IPS DF 6.9 (cell line): ENCODE measurements at places on chromosomes 2 and 18.

GRCh38 chr2:42458396-42458795, 35.4 kb downstream of the KCNG3 start:
- no peak for DNase-seq

GRCh38 chr2:117856415-117857210, 42.1 kb downstream of the DDX18 start:
- DNase-seq, result no peak

DNA sequence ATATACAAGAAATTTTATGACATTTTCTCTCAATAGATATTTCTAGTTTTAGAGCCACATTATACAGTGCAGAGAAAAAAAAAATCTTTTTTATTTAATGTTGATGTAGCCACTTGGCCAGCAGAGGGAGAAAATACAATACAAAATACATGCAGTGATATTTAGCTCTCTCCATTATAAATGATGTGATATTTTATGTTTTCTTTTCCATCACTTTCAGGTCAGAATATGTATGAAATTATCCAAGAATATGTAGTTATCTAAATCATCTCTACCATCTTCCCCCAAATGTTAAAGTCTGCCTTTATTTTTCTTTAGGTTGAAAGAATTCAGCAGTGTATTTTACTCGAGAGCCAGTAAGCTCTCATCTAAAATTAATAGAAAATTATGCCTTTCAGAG, 533.6 kb upstream of the FSHR start:
- no peak for DNase-seq

DNA sequence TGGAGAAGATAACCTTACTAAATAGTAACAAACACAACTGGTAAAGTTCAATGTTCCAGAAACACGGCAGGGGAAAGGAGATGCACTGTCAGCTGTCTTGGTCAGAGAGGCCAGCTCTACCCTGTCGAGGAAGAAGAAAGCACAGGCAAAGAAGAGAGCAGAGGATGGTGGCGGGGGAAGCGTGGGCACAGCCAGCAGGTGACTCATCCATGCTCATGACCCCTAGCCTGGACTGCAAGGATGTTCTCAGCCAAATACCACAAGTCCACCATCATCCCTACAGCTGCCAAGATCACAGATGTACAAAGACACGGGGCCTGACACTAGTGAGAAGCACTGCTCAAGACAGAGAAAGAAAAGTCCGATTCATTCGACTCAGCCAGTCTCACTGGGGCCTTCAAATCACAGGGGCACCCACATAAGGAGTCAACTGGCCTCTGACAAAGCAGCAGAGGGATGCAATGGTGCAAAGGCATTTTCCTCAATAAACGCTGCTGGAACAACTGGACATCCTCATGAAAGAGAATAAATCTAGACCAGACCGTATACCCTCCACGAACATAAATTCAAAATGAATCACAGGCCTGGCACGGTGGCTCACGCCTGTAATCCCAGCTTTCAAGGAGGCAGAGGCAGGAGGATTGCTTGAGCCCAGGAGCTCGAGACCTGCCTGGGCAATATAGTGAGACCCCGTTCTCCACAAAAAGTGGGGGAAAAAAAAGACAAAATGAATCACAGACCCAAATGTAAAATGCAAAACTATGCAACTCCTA, 5.6 kb downstream of the DTYMK start:
- no peak for DNase-seq

DNA sequence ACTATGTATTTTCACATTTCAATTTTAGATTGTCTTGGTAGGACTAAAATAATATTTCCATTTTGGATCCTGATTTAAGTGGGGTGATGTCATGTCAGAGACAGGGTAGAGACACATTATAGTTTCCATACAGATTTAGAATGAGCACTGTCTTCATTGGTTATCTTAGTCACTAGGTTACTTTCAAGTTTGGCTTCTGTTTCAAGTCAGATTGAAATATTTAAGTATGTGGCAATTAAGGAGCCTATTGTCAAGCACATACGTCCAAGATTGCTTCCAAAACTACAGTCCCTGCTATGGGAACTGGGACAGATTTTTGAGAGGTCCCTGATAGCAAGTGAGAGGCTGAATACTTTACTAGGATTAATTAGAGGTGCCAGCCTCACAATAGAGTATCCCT, 89.2 kb upstream of the FAM117B start:
- DNase-seq, result no peak

GRCh38 chr2:118268268-118268667, 180.0 kb downstream of the INSIG2 start:
- no peak for DNase-seq

DNA sequence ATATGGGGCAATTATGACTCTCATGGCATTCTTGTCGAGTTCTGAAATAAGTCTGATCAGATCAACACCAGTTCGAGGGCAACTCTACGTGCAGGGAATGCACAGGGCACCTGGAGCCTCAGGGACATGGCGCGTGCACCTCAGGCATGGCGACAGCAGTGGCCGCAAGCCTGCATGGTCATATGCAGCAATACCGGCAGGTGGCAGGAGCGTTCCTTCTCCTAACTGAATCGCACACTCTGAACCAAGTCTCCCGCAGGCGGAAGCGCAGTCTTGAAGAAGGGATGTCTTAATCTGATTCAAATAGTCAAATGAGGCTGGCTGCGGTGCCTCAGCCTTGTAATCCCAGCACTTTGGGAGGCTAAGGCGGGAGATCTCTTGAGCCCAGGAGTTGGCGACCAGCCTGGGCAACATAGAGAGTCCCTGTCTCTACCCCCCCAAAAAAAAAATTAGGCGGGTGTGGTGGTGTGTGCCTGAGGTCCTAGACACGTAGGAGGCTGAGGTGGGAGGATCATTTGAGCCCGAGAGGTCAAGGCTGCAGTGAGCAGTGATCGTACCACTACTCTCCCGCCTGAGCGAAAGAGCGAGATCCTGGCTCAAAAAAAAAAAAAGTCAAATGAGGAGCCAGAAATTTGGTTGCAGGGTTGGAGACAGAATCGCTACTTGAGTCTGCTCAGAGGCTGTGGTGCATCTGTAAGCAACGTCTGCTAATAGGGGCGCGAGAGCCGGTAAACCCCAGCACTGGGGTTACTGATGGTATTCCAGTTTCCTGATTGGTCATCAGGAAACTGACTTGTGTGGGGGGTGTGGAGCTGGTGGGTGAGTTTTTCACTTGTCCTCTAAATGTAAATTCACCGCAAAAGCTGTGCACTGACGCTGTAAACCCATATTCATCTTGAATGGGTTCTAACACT, 28.8 kb downstream of the FHL2 start:
- DNase-seq, result peak; percentile 79

- DNase-seq, result no peak
Measured at GRCh38 chr2:225169396-225169795, 127.1 kb upstream of the DOCK10 start.

GRCh38 chr18:74500372-74500771, 4.2 kb downstream of the CNDP2 start:
- DNase-seq, result no peak

GRCh38 chr2:11875481-11875880, 129.0 kb downstream of the LPIN1 start:
- no peak for DNase-seq

DNA sequence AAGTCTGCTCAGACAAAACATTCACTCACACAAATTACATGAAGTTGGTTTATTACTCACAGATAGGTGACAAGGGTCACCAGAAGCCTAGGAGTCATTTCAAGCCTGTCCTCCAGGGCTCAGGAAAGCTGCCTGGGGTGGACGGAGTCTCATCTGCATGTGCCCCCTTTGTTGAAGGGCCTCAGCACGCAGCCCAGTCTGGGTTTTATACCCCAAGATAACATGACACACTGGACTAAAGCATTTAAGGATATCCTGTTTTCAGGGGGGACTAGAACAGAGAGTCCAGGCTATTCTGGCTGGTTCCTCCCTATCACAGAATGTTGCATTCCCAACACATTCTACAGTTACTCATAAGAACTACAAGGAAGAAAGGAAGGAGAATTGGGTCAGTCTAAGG, 164.7 kb downstream of the MREG start:
- no peak for DNase-seq

DNA sequence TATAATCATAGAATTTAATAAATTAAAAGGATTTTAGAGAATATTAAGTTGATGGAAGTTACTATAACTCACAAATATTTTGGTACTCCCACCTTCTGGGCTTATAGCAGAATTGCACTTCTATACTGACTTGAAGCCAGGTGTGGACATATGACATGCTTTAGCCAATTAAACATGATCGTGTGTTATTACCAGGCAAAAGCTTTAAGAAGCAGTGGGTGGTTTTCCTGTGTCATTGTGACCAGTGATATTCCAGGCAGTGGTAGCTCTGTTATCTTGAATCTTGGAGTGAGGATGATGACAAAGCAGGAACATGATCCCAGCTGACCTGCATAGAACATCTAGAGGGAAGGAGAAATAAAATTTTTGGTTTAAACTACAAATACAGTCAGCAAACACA, 370.9 kb upstream of the ZEB2 start:
- no peak for DNase-seq

DNA sequence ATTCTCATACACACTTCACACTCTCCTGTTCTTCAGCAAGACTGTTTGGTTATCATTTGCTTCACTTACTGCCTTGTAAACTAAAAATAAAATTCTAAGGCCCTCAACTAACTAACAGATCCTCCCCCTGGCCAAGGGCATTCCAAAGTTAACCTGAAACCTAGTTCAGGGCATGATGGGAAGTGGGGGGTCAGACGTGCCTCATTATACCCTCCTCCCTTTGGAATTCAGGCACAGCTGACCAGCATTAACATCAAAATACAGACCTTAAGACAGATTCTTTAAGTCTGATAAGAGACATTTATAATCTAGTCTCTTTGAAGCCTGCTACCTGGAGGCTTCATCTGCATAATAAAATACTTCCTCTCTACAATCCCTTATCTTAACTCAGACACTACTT, 221.0 kb downstream of the NOL4 start:
- peak; percentile 11 for DNase-seq

DNA sequence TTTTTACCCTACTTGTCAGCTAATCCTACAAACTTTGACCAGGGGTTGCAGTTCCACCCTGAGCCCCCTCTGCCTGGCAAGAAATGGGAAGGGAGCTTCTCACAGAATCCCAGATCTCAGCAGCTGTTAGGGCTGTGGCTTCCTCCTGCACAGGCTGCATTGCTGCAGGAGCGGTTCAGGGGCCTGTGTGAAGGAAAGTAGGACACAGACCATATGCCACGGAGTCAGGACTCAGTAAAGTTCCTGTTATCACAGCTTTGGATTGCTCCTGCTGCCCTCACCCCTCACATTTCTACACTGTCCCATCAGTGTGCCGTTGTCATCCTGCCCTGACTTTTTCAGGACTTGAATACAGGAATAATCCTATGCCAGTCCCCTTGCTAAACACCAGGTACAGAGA, 62.8 kb upstream of the SP3 start:
- DNase-seq, result no peak

GRCh38 chr2:3450385-3451010, 68.8 kb downstream of the ADI1 start:
- DNase-seq, result no peak

- no peak for DNase-seq
Measured at GRCh38 chr2:97354576-97354975, 235.1 kb downstream of the ANKRD36B start.

DNA sequence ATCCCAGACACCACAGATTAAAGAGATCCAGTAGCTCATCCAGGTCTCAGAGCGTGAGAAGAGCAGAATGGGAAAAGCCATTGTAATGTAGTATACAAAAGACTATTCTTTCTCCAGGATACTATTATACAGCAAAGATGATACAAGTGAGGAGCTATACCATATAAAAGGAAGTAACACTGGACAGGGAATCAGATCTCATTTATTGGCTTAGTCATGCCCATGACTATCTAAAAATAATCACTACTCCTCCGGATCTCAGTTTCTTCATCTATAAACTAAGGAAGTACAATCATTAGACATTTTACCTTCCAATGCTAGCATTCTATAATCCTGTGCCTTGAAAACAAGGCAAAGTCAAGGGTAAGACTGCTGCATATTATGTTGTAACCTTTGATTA, 19.4 kb downstream of the KRCC1 start:
- DNase-seq, result no peak

DNA sequence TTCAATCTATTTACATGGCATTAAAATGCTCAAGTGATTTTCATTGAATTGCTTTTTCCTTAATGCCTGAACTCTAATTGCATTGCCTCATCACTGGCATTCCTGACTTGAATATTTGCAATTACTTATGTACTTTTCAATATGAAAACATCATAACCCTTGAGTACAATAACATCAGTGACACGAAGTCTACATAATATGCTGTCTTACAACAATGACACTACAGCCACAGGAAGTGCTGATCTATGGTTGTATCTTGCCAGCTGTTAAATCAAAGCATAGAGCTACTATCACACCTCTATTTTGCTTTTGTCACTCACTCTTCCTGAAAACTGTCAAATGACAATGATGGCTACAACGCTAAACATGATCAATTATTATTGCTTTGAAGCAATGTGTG, 156.9 kb downstream of the CCDC102B start:
- DNase-seq, result no peak

DNA sequence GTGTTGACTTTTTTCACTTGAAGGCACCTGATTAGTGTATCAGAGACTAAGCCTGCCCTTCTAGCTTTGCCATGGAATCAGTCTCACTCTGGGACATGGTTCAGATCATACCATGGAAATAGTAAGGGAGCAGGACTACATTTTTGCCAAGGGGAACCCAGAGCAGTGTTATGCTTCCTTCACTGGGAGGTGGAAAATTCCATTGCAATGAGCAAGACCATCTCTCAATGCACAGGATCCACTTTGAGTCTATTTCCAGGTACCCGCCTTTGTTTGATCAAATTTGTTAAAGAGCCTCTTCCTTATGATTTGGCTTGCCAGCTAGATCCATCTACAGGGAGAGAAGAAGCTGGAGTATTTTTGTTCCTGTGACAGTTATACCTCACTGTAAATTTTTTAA, 395.8 kb downstream of the MTX2 start:
- DNase-seq, result no peak

DNA sequence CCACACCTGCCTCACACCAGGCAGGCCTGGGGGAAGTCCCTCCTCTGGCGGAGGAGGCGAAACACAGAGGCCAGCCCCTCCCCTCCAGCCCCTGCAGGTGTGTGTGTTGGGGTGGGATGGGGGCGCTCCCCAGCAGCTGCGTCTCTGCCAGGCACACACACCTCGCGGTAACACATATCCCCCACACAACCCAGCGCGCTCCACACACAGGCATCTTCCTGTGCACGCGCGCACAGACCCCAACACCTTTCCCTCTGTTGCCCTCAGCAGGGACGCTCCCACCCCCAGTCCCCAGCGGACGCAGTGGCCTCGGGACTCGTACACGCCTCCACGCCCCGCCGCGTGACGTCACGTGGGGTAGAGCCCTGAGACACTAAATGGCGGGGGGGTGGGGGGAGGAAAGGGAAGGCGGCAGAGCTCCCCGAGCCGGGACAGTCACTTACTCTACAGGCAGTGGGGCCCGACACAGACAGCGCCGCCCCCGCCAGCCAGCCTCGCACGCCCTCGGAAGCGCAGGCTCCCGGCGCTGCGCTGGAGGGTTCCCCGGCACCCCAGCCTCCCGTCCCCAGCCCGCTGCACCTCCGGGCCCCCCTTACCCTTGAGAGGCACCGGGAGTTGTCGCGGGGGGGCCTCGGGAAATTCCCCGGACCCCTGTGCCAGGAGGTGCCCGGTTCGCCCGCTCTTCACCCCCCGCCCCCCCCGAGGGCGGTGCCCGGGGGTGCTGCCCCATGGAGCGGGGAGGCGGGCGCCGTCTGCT, at the start of gene WNT10A:
Gene WNT10A, plus strand, starts transcription at position 751 of the 757 bp plus-strand sequence. CDS start 144 bp downstream, outside the sequence.
- no peak for DNase-seq
